H54 (cell line): ENCODE measurements at places on chromosomes 13 and 19.

DNA sequence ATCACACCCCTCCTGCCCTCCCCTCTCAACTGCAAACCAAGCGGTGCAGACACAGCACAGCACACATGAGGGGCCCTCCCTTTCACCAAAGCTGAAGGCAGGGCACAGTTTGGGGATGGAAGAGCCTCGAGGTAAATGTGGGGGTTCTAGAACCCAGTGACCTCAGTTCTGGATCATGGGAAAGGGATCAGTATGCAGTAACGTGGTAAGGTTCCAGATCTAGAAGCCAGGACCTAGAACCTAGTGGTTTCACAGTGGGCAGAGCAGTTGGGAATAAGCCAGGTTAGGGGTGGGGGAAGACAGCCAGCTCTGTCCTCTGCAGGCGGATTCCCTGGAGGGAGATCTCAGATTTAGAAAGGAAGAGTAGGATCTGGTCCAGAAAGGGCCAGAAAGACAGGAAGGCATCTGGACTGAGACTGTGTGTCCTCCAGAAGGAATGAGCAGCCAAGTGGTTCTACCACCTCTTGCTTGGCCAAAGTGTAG is 3.1 kb downstream of the FTL start:
- no peak for DNase-seq

- no peak for DNase-seq
Observed at GRCh38 chr19:31611046-31611877, 262.0 kb upstream of the TSHZ3 start.

- DNase-seq = no peak
Observed at GRCh38 chr13:92681239-92681638, 545.4 kb upstream of the GPC6 start.

DNA sequence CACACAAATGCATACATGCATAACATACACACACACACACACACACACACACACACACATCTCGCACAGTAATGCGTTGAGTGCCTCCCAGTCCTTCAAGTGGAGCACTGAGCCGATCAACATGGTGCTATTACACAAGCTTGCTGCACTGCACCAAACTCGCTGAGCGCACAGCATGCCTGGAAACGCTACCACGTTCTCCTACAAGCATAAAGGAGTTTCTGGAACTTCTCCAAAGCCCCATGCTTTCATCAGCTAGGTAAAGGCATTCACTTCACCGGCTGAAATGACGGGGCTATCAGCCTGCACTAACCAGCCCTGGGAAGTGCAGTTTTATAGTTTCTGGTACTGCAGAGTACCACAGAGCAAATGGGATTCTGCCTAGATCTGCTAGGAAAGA is 92.7 kb downstream of the FGF14 start:
- DNase-seq = no peak

GRCh38 chr13:31046711-31047279 is 114.3 kb downstream of the TEX26 start:
- DNase-seq = no peak

DNA sequence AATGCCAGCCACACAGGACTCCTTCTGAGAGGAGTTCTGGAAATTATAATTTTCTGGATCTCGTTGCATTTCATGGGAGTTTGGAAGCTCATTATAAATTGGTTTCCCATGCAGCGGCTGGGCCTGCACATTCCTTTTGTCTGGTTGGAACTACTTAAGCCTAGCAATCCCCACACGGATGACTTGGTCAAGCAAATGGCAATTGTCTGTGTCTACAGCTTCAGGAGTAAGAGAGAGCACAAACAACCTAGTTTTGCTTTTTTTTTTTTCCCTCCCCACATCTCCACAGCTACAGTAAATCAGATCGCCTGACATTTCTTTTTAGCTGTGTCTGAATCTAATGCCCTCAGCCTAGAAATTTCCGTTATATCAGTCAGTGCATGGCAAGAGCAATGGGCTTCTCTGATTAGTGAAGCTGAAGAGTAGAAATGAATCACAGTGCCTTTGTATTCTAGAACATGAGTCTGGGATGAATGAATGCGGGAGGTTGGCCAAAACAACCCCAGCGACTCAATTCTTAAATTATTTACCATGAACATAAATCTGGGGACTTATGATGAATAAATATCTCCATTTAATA is 15.1 kb downstream of the PCDH8 start:
- no peak for DNase-seq

DNA sequence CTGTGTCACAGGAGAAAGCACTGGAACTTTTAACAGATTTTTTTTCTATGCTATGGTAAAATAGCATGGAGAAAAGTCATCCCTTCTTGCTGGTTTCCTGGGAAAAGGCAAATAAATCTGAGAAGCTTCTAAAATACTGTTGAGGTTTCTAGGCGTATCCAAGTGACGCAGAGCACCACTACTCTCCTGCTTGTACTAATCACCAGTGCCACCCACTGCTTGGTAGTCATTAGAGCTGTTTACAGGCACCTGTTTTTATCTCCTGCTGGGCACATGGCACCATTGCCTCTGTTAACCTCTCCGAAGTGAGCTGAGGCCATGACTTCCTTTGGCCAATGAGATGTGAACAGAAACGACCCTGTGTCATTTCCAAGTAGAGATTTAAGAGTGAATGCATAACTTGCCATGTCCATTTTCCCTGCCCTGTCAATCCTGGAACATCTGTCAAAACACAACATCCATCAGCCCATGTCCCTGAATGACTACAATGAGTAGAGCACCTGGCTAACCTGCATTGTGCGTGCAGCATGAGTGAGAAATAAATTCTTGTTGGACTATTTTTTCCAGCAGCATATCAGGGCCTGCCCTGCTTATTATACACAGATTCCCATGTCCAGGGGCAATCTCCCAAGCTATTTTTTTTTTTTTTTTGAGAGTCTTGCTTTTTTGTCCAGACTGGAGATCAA is 17.3 kb upstream of the OXGR1 start:
- no peak for DNase-seq

- DNase-seq = no peak
Observed at GRCh38 chr13:26628706-26629105, 71.2 kb downstream of the WASF3 start.
